ENCODE measurements at places on chromosomes 2 and 18. TPM values are rescaled to one million over a fixed set of nuclear protein-coding genes. Genes with fewer than 3 reads are reported as not detected.

Gene GKN1
- total RNA-seq: not detected

DNA sequence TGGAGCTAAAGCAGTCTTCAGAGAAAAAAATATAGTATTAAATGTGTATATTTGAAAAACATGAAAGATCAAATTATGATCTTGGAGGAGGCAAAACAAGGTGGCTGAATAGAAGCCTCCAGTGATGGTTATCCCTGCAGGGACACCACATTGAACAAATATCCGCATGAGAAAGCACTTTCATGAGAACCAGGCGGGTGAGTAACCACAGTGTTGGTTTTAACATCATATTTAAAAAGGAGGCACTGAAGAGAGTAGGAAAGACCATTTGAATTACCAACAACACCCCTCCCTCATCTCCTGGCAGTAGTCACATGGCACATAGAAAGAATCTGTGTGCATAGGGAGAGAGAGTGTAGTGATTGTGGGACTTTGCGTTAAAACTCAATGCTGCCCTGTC is 759.6 kb upstream of the NRXN1 start:
- DNase-seq: no peak
- no peaks in the 10 kb centered on the region for H3K4me1 ChIP-seq
- no peak overlapping the region for H3K4me3 ChIP-seq
- H3K27ac ChIP-seq: no peak overlapping the region
- no peaks in the 10 kb centered on the region for H3K27me3 ChIP-seq
- H3K36me3 ChIP-seq: no peaks in the 10 kb centered on the region

DNA sequence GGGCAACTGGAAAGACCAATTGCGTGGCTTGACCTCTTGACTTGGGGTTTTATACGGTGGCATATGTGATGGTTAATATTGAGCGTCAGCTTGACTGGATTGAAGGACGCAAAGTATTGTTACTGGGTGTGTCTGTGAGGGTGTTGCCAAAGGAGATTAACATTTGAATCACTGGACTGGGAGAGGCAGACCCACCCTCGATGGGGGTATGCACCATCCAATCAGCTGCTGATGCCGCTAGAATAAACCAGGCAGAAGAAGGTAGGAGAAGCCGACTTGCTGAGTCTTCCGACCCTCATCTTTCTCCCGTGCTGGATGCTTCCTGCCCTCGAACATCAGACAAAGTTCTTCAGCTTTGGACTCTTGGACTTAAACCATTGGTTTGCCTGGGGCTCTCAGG is 34.2 kb upstream of the YPEL5 start:
- H3K4me3 ChIP-seq: no peak overlapping the region
- no peaks in the 10 kb centered on the region for H3K4me1 ChIP-seq
- no peak overlapping the region for H3K27ac ChIP-seq

- H3K36me3 ChIP-seq: no peaks in the 10 kb centered on the region
- DNase-seq: no peak
- H3K27me3 ChIP-seq: peaks cover 37% of the 10 kb centered on the region
- H3K4me3 ChIP-seq: no peak overlapping the region
These were observed 16.8 kb downstream of the GNLY start for GRCh38 chr2:85710687-85711577.

Measured in T-cell (primary cell).